ENCODE measurements at places on chromosomes 13 and 19.

DNA sequence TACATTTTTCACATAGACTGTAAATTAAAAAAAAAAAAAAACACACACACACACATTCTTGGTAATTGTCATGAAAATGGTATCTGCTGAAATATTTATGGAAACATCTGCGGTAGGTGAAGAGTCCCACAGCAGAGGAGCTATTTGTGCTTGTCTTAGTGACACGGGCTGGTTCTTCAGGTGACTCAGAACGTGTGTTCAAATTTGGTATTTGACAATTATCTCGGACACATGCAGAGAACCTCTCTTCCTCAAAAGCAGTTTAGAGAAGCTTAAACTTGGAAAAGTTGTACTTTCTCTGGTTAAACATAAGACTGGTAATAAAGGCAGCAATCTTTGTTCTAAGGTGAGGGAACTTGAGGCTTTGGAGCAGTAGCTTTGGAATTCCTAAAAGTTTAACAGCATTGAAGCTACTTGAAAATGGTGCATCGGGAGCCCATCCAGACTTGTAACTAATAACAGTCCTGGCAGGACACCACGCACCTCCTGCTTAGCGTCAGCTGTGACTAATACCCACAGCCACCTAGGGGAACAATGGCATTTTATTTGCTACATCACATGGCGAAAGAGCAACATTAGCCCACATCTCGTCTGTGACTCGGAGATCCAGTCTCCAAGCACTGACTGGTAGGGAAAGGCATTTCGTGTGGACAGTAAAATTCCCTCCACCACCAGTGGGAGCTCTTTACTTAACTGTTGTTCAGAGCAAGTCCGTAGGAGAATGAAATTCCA, 1505.1 kb upstream of the SLC10A2 start:
- DNase-seq: no peak

GRCh38 chr13:79445968-79446645, 34.8 kb upstream of the NDFIP2 start:
- no peak for DNase-seq

DNA sequence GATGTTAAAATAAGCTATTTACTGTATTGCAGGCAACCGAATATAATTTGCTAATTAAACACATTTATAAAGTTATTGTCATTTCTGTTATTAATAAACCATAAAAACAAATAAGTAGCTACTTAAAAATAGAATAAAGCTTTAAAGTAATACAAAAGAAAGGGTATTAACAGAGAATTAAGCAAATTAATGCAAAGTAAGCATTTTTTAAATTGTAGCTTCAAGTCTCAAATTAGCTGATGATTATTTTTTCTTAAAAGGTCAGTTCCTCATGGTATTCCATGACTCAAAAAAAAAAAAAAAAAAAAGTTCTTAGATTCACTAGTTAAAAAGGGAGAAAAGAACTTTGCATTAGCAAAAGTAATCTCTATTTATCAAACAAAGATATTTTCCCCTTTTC, 292.5 kb downstream of the SLITRK1 start:
- no peak for DNase-seq

DNA sequence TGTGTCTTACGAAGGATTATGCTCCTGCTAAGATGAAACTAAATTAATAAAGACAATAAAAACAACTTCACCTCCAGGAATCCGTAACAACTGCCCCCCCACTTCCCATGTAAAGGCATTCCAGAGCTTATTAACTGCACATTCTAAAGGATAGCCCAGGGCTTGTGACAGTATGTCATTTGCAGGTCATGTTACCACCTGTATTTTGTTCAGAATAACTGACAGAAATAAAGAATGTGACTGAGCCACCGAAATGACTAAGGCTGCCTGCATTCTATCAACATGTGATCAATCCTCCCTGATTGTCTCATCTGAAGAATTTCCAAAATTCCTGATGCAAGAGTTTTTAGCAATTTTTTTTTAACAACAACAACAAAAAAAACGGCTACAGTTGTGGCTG, 117.2 kb downstream of the MIPEP start:
- DNase-seq: no peak

DNA sequence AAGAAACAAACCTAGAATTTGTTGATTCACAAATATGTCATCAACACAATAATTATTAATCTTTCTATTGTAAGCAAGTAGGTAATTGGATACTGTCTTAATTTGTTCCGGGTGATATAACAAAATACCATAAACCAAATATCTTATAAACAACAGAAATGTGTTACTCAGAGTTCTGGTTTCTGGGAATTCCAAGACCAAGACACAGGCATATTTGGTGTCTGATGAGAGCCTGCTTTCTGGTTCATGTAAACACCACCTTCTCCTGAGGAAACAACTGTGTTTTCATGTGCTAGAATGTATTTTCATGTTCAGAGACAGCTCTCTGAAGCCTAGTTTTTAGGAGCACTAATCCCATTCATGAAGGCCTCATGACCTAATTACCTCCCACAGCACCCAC, 1819.5 kb downstream of the SLITRK5 start:
- no peak for DNase-seq

GRCh38 chr19:13965926-13966683, 13.8 kb downstream of the DCAF15 start:
- DNase-seq: no peak

DNA sequence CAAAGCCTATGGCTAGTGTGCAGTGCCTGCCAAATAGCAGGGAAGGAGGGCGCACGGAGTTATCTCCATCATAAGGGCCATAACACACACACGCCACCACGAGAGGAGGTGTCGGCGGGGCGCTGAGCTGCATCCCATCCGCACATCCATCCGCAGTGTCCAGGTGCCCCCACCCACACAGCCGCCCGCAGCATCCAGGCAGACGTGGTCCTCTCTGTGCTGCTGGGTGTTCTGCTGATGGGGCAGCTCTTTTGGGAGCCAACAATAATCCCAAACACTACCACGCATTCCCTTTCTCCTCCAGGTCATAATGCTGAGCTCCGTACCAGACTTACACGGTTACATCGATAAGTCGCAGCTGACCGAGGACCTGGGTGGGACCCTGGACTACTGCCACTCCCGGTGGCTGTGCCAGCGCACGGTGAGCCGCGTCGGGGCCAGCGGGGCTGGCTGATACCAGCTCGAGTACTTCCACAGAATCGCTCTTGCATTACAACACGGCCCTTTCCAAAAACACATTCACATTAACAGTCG, 41.5 kb upstream of the F7 start:
- DNase-seq: no peak

DNA sequence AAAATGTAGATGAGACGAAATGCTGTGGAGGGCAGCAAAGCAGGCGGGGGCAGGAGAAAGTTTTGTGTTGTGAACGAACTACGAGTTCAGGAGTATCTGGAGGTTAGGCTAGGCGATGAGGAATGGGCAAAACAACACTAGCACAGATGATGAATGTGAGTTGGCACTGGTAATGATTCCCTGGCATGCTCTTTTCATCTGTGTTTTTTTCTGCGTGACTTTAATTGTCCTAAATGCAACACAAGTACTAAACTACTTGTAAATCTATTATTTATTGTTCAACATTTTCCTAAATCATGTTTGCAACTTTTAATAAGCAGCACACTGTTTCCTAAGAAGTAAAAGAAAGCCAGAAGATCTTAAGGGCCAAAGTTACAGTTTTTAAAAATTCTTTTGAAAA, 19.2 kb downstream of the TNFSF13B start:
- DNase-seq: no peak

- no peak for DNase-seq
Observed at GRCh38 chr13:87678372-87678752, 7.2 kb downstream of the SLITRK5 start.

DNA sequence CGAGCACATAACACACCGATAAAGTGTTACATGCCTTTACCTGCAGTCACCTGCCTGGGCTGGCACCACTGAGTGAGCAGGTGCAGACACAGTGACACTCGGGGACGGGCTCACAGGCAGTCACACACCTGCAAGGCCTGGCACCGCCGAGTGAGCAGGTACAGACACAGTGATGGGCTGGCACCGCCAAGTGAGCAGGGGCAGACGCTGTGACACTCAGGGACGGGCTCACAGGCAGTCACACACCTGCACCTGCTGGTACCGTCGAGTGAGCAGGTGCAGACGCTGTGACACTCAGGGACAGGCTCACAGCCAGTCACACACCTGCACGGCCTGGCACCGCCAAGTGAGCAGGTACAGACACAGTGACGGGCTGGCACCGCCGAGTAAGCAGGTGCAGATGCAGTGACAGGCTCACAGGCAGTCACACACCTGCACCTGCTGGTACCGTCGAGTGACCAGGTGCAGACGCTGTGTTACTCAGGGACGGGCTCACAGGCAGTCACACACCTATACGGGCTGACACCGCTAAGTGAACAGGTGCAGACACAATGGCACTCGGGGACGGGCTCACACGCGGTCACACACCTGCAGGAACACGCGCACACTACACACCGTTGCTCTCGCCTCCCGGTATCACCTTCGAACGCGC, 470 bp downstream of the ZNF835 start:
- no peak for DNase-seq

DNA sequence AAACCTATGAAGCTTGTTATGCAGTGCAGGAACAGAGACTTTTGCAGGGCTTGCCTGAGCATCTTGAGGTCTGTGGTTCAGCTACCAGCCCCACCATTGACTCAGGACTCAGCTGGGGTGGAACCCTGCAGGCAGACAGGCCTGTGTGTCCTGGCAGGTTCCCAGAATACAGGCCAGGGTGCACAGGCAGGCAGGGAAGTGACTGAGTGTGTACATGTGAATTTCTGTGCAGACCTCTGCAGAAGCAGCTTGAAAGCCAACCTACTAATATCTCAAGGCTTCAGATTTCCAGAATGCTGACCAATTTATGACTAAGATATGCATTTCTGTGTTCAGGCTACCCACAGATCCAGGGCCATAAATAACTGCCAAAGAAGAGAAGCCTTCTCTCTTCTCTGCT, 254.4 kb downstream of the DLEU7 start:
- DNase-seq: no peak

- no peak for DNase-seq
Observed at GRCh38 chr13:42409075-42409474, 137.1 kb downstream of the AKAP11 start.

GRCh38 chr19:29966588-29967249, 24.7 kb downstream of the URI1 start:
- DNase-seq: no peak

DNA sequence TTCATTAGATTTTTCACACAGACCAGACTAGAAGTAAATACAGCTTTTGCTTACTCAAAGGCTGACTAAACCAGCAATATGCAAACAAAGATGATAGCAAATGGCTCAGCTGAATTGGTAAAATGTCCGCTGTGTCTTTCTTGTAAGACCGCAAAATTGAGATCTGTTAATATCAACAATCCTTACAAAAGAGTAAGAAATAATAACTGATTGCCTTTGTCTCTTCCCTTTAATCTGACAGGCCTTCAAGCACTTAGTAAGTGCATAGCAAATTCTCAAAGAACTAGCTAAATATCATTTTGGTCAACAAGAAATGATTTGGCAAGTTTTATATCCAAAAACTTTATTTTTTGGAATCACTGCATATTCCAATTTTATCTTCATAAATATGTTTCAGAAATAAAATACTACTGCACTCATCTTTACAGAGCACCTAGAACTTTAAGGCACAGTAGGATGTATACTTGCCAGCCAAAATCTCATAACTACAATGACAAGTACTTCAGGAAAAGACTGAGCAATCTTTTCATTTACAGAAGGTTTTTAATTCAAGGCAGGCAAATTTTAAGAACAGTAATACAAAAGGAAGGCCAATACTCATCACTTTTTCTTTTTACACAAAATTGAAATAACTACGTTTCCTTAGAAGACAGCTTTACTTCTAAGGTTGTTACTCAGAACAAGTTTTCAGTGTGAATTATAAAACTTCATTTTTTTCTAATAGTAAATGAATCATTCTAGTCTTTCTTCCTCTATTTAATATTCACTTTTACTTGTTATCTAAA, 1.1 kb downstream of the ELF1 start:
- DNase-seq: peak; percentile 28

DNA sequence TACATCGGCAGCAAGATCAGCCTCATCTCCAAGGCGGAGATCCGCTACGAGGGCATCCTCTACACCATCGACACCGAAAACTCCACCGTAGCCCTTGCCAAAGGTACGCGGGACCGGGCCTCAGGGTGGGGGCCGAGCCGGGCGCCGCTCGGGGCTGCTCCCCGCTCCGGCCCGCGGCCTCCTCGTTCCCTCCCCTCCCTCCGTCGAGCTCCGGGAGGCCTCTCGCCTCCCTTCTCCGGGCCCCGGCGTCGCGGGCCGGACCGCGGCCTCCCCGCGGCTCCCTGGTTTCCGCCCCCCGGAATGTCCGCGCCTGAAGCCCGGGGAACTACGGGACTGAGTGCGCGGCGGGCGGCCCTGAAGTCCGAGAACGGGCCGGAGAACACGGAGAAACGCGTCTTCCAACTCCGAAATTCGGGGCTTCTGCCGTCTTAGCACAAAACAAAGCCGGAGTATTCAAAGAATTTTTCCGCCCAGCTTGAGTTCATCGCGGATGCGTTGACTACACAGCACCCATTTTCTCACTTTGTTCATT, 423 bp downstream of the LSM14A start:
- DNase-seq: no peak

DNA sequence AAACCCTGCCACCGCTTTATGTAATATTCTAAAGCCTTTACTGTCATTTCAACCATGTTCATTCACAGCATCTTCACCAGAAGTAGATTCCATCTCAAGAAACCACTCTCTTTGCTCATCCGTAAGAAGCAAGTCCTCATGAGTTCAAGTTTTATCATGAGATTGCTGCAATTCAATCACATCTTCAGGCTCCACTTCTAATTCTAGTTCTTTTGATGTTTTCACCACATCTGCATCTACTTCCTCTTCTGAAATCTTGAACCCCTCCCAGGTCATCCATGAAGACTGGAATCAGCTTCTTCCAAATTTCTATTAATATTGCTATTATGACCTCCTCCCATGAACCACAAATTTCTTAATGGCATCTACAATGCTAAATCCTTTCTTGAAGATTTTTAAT, 83.9 kb downstream of the FOXO1 start:
- no peak for DNase-seq

- no peak for DNase-seq
Observed at GRCh38 chr13:113592571-113592970, 8.0 kb downstream of the TFDP1 start.

GRCh38 chr13:95226476-95226875, 74.8 kb downstream of the ABCC4 start:
- no peak for DNase-seq

DNA sequence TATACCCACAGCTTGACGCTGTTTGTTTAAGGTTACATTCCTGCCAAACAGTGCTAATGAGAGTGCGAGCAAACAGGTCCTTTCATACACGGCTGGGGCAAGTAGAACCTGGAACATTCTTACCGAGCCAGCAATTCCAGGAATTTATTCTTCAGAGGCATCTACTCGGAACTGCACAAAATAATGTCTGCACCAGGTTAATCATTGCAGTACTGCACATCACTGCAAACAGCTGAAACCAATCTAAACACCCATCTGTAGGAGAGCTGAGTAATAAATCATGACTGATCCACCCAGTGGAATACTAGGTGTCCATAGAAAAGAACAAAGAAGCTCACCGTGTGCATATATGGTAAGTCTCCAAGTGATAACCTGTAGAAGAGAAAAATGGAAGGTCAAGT, 1.2 kb upstream of the ZNF579 start:
- DNase-seq: no peak

Measured in NCI-H748 treated with DMSO at 0.1 percent for 48 hours (cell line).